ENCODE measurements at places on chromosomes 5 and 9.

DNA sequence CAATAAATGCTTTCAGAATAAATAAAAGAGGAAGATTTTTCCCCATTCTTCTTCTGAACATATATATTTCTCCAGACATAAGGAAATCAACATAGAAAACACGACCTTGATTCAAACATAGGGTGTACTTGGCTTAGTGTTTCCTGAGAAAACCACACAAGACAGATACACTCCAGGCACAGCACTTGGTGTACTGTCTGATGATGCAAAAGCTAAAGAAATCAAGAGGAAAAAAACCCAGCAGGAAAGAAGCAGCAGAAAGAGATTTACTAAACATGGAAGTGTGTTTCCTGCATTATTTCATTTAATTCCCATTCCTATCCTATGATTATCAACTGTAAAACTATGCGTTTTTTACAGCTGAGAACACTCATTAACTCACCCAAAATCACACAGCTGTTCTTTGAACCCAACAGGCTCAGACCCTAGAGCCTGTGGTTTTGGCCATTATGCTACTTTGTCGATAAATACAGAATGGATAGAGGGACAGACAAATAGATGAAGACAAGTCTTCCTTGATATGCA is 46.1 kb downstream of the NIPAL4 start:
- no peak for DNase-seq

GRCh38 chr9:108662091-108662875 is 193.5 kb downstream of the ACTL7B start:
- no peak for DNase-seq

GRCh38 chr9:127776195-127776923 is 2.1 kb downstream of the SH2D3C start:
- no peak for DNase-seq

GRCh38 chr9:30197954-30198353 is 2186.5 kb upstream of the ACO1 start:
- no peak for DNase-seq

All from adrenal gland (tissue), 19 donors.